ENCODE measurements at places on chromosomes 16 and 17.

- no peak for DNase-seq
Observed at GRCh38 chr17:3826191-3826590, 19.9 kb downstream of the NCBP3 start.

- no peak for DNase-seq
Observed at GRCh38 chr16:47308601-47309000, 152.3 kb downstream of the ITFG1 start.

- DNase-seq: no peak
Observed at GRCh38 chr16:84268291-84269040, 26.2 kb upstream of the WFDC1 start.

- no peak for DNase-seq
Observed at GRCh38 chr17:2703181-2703580, 8.4 kb downstream of the CLUH start.

- DNase-seq: no peak
Observed at GRCh38 chr17:48477221-48477620, 47.2 kb upstream of the SKAP1 start.

- no peak for DNase-seq
Observed at GRCh38 chr16:89961920-89962319, 13.4 kb downstream of the DEF8 start.

DNA sequence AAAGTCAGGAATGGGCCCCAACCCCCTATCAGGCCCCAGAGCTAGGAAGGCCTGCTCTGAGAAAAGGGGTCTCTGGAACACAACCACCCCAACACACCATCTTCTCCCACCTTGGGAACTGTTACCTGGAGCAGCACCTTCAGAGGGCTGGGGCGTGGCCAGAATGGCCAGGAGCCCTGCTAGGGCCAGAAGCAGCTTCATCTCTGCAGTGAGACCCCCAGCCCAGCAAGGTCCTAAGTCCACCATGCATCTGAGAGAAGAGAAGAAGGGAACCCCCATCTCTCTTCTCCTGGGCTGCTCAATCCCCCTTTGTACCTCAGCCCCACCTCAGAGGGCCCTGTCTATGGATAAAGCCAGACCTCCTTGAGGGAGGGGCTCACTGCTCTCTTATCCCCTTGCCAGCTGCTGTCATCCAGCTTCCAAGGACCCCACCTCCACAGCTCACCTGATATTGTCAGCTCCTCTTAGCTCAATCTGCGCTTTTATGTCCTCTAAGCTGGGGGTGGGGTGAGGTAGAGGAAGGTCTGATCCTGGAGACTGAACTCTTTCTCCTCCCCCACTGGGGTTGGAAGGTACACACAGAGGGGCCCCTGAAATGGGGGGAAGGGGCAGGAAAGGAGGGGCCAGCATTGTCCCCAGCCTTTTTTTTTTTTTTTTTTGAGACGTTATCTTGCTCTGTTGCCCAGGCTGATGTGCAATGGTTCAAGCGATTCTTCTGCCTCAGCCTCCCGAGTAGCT, at the start of gene MPO:
Gene MPO (minus strand): TSS at position 456 of the 738 bp plus-strand sequence. CDS start 177 bp downstream, at position 279.
- DNase-seq: no peak

DNA sequence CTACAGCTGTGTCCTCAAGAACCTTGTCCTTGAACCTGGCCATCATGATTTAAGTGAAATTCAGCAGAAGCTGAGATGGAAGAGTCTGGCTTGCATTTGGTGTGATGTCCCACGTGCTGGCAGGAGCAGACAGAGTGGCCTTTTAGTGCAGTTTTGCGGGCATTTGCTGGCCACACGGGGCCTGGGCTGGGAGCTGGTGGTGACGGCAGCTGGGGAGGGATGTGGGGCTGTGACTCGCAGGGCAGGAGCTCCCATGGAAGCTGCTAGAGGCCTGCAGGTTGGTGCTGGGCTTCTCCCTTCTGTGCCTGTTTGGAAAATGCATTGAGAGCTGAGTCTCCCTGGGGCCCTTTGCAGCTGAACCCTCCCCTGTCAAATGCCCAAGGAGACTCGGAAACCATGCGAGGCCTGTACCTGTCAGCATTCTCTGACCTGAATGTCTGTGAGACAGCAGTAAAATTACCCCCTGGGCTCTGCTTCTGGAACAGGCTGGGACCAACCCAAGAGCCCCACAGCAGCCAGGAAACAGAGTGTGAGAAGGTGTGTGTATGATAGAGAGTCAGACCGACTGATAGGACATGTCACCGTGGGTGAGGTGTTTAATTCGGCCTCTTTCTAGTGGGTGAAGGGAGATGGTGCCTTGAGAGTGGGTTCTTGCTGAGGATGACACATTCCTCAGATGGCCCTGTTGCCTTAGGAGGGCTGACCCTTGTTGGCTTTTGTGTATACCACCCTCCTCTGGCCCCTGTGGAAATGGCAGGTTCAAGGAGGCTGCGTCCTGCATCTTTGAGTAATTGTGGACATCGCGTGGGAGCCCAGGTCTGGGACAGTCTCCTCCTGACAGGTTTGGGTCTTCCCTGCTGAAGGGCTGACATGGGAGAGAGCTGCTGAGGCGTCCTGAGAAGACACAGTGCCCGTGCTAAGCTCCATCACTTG, 145.5 kb downstream of the MSI2 start:
- DNase-seq: no peak

GRCh38 chr17:73985466-73986015, 217.9 kb upstream of the RPL38 start:
- no peak for DNase-seq

DNA sequence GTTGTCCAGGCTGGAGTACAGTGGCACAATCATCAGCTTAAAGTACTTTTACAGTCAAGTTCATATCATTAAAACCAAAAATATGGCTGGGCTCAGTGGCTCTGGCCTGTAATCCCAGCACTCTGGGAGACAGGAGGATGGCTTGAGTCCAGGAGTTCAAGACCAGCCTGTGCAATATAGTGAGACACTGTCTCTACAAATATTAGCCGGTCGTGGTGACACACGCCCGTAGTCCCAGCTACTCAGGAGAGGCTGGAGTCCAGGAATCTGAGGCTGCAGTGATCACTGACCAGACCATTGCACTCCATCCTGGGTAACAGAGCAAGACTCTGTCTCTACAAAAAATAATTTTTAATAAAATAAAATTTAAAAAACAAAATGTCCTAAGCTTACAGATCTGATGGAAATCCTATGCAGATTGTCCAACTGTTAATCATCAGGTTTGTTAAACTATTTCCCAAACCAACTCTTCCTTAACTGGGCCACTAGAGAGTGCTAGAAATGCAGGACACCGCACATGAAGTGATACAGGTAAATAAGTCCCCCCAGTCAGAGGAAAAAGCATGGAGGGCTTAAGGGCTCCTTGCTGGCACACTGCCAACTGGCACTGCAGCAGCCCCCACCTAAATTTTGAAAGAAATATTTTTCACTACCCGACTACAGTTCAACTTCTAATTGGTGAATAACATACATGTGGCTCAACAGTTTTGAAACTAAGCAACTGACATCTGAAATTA, 2.8 kb downstream of the USP22 start:
- peak; percentile 57 for DNase-seq

- DNase-seq: no peak
Observed at GRCh38 chr17:47199627-47200324, 9.4 kb upstream of the MYL4 start.

DNA sequence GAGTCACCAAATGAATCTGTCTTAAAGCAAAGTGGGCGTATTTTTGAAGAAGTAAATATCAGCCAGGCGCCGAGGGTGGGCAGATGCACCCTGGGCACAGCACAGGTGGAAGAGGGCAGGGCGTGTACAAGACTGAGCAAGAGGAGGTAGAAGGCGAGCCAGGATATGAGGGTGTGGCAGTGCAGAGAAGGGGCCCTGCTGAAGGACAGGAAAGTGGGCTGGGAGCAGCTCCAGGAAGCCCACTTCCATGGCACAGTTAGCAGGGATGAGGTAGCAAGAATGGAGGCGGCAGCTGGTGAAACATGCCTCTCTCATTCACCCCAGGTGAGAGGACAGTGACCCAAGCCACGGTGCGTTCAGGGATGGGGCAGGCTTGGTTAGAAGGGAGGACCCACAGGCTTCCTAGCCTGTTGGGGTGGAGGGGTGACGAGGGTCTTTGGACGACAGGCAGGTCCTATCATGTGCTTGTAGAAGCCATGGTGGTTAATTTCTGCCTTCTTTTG, 149.3 kb downstream of the CLEC16A start:
- no peak for DNase-seq

Data from cardiac fibroblast (primary cell).